NCI-H526 treated with DMSO at 0.1 percent for 48 hours (cell line): ENCODE measurements at places on chromosomes 11 and 22.
A peak's percentile ranks its signal among the peaks of the same experiment; 100 is the strongest.

DNA sequence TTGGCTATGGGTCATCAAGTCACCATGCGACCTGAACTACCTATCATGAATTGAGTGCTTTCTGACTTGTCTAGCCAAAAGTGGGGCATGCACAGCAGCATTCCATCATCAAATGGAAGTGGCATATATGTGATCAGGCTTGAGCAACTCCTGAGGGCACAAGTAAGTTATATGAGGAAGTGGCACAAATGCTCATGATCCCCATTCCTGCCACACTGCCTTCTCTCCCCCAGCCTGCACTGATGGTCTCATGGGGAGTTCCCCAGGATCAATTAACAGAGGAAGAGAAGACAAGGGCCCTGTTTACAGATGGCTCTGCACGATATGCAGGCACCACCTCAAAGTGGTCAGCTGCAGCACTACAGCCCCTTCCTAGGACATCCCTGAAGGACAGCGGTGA, 21.8 kb downstream of the MS4A4E start:
- no peak for DNase-seq

GRCh38 chr22:25774575-25775026, 32.6 kb downstream of the MYO18B start:
- DNase-seq: no peak

DNA sequence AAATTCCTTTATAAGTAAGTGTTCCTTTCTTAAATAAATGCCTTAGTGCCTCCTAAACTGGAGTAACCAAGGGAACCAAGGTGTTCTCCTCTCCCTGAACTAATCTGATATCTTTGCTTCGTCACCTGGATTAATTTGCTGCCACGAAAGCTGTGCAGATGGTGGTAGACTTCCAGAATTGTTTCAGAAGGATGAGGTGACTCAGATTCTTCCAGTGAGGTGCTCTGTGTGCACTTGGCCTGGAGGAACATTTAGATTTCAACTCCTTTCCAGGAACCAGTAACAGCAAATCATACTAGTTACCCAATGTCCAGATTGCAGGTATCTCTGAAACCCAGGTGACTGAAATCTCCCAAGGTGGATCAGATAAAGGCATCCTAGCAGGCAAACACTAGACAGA, 181.9 kb downstream of the FAT3 start:
- no peak for DNase-seq

DNA sequence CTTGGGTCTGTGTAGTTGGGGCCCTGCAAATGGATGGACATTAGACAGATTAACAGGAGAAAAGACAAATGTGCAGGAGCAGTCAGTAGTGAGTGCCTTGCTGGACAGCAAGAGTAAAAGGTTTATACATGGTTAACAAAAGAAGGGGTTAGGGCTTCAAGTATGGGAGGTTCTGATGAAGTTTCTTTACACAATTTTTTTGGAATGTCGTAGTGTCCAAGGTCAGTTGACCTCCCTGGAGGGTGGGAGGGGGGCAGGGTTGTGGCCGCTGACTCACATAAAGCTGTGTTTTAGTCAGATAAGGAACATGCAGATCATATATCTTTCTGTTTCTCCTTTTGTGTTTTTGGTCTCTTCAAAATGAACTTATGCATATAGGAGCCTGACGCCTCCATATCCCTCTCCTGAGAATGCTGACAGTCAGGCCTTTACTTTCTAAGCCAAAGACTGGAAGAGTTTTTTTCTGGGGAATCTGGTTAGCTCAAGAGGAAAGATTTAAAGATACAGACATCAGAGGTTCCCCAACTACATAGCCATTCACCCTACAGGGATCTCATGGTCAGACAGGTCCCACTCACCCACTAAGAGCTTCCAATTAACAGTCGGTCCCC, 134.3 kb downstream of the NECTIN1 start:
- no peak for DNase-seq

DNA sequence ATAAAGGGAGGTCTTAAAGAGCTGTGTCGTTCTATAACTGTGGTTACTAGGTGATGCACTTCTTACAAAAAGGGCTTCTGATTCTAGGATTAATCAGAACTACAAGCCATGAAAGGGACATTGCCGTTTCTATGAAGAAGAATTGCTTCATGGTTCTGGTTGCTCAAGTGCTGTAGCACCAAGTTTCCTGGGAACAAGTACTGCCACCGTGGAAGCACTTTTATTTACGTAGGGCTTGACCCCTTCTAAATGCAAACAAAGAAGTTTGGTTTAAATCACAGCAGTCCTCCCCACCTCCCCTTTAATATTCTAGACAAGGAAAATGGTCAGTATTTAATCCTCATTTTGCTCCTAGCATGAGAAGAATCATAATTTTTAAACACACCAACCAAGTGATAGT, 9.8 kb downstream of the YAP1 start:
- DNase-seq: no peak

DNA sequence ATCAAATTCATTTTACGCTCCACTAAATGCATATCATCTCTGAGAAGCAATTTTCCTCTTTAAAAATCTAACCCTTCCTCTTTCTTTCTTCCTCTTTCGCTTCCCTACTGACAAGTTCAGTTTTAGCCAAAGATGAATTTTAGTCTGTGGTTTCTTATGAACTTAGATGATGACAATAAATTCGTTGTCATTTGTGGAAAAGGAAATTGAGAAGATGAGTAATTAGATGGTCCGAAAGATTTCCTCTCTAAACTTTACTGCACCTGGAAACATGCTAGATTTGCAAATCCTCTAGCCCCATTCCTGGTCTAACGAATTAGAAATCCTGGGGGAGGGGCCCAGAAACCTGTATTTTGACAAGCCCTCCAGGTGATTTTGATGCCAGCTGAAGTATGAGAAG, 855.4 kb upstream of the CHORDC1 start:
- no peak for DNase-seq

GRCh38 chr11:28107191-28107749, 686 bp downstream of the KIF18A start:
- peak; percentile 65 for DNase-seq

GRCh38 chr11:130088919-130089673, 19.4 kb downstream of the APLP2 start:
- DNase-seq: no peak

GRCh38 chr22:22605074-22605404, 39.4 kb upstream of the GGTLC2 start:
- DNase-seq: no peak
